T-helper 9 cell (primary cell): ENCODE measurements at places on chromosomes 12 and 14.

GRCh38 chr14:66143387-66144112 lies 342.6 kb upstream of the CCDC196 start:
- DNase-seq, result no peak

- peak; percentile 28 for DNase-seq
Observed at GRCh38 chr14:101812071-101812470, 50.6 kb downstream of the PPP2R5C start.

- no peak for DNase-seq
Observed at GRCh38 chr14:67559639-67560038, 26.5 kb downstream of the PLEKHH1 start.

GRCh38 chr14:90756755-90757345 lies 59.4 kb downstream of the TTC7B start:
- DNase-seq, result no peak

GRCh38 chr12:46956451-46957035 lies 122.9 kb upstream of the PCED1B start:
- DNase-seq, result no peak

- no peak for DNase-seq
Observed at GRCh38 chr12:116484807-116485206, 74.4 kb upstream of the MAP1LC3B2 start.

- DNase-seq, result no peak
Observed at GRCh38 chr12:88420457-88420856, 159.8 kb downstream of the KITLG start.

GRCh38 chr14:85276979-85277228 lies 253.0 kb upstream of the FLRT2 start:
- no peak for DNase-seq

DNA sequence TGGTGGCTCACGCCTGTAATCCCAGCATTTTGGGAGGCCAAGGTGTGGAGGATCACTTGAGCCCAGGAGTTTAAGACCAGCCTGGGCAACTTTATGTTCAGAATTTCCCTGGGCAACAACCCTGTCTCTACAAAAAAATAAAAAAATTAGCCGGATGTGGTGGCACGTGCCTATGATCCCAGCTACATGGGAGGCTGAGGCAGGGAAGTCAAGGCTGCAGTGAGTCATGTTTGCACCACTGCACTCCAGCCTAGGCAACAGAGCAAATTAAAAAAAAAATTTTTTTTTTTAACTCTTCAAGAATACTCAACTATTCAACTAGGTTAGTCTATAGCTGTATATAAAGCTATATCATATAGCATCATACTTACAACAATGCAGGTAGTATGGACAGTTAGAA lies 113.0 kb downstream of the RALGAPA1 start:
- no peak for DNase-seq

DNA sequence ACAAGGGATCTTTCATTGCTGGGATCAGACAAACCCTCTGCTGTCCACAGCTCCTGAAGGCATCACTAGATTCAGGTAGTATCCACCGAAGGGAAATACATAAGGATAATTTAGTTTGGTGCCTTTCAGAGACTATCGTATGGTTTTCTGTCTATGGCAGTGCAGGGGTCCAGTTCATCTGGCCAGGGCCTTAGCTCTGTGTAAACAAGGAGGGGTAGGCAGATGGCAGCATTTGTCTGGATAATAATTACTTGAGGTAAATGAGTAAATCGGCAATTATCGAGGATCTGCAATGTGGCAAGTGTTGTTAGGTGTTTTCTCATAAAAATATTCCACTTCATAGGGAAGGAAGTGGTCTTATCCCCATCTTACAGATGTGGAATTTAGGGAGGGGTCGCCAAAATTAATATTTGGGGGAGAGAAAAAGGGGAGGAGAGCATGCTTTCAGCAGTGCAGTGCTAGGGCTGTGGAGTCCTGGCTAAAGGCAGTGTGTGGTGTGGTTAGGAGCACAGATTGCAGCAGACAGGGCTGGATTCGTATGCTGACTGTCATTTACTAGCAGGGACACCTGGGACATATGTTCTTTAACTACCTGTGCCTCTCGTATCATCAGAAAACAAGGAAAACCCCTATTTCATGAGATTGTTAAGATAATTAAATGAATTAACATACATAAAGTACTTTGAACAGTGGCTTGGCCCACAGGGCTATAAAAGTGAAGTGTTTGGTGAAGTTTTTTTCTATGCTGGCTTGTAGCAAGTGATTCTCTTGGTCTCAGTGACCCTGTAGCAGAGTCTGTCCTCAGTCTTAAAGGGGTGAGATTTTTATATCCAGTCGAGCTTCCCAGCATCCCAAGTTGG lies 27.1 kb downstream of the RASSF8 start:
- DNase-seq, result no peak

DNA sequence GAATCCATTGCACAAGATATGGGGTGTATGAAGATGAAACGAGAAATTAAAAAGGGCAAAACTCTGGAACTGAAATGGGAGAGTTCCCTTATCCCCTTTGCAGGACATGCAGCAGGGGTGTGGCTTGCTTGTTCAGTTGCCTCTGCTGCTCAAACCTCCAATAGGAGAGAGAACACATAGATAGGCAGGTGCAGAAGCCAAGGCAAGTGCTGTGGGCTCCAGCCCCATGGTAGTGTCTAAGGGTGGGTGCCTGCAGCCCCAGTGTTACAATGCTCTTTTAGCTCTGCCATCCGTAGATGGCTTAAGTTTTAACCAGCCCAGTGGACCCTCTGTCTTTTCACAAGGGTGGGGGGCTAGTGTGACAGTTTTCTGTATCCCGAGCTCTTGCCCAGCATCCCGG lies 69.7 kb downstream of the CMAS start:
- DNase-seq, result no peak

DNA sequence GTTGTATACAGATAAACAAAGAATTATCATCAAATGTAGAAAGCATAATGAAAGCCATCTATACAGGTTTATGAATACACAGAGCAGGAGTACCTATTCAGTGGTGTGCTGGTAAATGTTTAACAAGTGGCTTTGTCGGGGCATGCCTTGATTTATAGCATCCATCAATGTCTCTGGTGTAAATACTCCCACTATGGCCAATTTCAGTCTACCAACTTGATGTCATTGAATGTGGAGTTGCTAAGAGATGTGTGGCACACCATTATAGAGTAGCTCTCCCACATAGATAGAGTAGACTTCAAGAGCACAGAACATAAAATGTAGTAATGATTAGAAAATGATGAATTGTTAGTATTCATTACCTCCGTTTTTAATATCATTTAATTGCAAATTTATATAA lies 9.3 kb downstream of the GRIP1 start:
- no peak for DNase-seq

DNA sequence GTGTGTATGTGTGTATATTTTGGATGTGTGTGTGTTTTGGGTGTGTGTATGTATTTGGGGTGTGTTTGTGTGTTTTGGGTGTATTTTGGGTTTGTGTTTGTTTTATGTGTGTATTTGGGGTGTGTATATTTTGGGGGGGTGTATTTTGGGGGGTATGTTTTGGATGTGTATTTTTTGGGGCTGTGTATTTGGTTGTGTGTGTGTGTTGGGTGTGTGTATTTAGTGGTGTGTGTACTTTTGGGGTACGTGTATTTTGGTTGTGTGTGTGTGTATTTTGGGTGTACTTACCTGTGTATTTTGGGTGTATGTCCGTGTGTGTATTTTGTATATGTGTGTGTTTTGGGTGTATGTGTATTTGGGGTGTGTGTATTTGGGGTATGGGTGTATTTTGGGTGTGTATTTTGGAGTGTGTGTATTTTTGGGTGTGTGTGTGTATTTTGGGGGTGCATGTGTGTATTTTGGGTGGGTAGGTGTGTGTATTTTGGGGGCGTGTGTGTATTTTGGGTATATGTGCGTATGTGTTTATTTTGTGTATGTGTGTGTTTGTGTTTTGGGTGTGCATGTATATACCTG lies 16.7 kb upstream of the TCTN2 start:
- DNase-seq, result no peak

DNA sequence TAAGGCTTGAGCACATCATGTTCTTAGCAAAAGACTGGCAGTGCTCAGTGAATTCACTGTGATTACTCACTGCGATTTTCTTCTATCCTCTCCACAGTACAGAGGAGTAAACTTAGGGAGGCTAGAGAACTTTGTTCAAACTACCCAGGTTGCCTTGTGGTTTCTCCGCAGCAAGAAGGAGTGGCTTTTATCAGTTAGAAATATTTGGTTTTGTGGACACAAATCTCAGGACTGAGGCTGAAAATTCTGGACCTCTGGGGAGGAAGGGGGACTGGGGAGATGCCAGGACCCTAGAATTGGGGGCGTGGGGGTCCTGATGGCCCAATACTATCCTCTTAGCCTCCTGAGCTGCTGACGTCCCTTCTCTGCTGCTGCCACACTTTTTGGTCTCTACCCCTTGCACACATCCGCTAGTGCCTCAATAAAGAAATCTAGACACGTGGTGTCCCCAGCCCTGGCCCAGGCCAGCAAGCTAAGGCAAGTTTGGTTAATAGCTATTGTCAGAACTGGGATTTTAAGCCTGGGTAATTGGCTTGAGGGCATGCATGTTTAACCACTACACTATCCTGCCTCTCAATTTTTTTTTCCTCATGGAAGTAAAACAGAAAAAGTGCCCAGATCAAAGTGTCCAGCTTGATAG lies 842 bp downstream of the OAS2 start:
- peak; percentile 24 for DNase-seq

DNA sequence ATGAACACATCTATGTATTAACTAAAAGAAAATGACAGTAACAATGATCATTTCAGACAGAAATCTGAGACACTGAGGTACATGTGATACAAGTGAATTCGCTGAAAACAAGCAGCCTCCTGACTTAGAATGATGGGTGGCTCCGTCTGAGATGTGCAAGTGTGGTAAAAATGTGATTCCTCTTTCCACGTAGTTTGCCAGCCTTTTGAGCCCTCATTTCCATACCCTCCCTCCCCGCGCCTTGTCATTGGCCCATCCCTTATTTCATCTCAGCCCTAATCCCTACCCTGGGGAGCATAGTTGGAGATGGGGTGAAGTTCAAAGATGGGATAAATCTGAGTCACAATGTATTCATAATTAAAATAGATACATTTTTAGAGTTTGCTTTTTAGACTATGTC lies 107.8 kb downstream of the BMP4 start:
- DNase-seq, result no peak

- DNase-seq, result no peak
Observed at GRCh38 chr12:121990692-121991603, 30.7 kb upstream of the BCL7A start.

- no peak for DNase-seq
Observed at GRCh38 chr12:113727651-113728061, 238.5 kb downstream of the RBM19 start.

DNA sequence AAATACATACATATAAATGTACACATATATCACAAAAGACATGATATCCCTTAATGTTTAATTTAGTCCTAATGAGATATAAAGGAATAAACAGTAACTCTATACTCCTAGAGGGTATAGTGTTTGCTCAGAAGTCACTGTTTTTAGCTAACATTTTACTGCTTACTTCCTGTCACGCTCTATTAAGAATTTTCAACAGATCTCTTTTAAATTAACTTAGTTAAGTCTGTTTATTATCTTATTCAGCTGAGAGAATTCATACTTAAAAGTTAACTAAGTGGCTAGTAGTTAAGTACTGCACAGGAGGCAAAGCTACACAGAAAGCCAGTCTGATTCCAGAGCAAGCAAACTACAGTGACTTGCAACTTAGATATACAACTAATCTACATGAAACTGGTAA lies 39.9 kb downstream of the GXYLT1 start:
- DNase-seq, result no peak
